ENCODE measurements at places on chromosomes 2 and 18. TPM values are rescaled to one million over a fixed set of nuclear protein-coding genes. Genes with fewer than 3 reads are reported as not detected.

DNA sequence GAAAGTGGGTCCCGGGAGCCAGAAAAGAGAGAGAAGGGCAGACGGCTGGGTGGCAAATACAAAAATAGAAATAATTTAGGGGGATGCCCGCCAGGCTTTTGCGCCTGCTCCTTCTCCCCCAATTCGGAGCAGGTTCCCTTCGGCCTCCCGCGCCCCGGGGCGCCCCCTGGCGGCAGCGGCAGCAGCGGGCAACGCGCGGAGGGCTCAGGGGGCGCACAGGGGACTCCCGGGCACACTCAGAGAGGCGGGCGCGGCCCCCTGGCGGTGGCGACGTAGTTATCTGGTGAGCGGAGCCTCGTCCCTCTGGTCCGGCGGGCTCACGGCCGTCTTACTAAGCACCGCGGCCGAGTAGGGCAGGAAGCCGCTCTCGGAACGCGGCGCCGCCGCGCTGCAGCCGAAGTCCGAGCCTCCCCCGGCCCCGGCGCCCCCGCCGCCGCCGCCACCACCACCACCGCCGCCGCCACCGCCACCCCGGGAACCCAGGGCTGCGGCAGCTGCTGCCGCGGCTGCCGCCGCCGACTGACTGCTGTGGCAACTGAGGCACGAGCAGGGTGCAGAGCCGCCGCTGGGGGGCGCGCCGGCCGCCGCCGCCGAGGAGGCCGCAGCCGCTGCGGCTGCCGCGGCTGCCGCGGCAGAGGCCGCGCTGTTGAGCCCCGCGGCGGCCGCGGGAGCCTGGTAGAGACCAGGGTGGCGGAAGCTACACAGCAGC lies 3.8 kb downstream of the EVX2 start:
- DNase-seq, result peak; percentile 63

GRCh38 chr2:26873286-26873983 lies 25.5 kb downstream of the DPYSL5 start:
- DNase-seq, result no peak

- DNase-seq, result no peak
Measured at GRCh38 chr2:185921048-185921756, 182.6 kb downstream of the FSIP2 start.

- DNase-seq, result no peak
Measured at GRCh38 chr2:100327742-100328141, 5.4 kb upstream of the LONRF2 start.

Gene CIB4
- not detected for total RNA-seq

- no peak for DNase-seq
Measured at GRCh38 chr2:85810371-85811179, 56.8 kb downstream of the ATOH8 start.

DNA sequence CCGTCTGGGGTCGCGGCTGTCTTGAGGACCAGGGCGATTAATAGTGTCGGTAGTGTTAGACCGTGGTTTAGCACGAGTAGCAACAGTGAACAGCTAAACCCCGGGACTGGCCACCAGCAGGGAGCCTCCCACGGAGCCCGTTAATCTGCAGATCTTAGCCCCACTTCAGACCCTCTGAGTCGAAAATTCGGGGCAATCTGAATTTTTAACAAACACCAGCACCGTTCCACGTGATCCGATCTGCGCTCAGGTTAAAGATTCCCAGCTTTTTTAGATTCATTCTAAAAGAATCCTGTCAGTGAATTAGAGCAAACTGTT lies 479 bp upstream of the ATP5F1A start:
- DNase-seq, result no peak

- peak; percentile 46 for DNase-seq
Measured at GRCh38 chr2:170235860-170236679, 58.1 kb downstream of the MYO3B start.

DNA sequence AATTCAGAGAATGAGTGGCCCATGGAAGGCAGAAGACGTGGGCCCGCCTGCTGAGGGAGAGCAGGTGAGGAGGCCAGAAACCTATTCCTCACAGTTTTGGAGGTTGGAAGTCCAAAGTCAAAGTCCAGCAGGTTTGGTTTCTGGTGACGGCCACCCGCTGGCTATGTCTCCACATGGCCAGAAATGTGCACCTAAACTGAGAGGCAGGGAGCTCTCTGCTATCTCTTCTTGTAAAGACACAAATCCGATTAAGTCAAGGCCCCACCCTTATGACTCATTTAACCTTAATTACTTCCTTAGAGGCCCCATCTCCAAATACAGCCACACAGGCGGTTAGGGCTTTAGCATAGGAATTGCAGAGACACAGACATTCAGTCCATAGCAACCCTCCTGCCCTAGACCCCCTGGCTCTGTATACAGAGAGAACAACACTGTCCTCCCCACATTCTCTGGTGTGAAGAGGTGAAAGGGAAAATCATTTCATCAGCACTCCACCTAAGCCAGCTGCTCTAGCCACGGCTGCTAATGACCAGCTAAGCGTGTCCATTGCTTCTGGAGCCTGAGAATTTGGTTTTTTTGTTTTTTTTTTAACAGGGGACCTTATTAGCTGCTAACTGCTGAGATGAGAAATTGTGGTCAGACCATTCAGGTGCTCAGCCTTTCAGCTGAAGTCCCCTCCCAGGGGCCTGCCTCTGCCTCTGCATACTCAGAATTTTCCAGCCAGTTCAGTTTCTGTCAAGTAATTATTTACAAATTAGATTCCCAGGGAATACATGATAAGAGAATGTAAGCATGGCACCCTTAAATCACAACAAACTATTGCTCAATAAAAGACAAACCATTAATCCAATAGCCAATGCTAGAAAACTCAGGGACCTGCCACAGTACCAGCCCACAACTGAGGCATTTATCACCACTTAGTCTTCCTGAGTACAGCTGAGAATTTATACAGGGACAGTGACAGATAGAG lies 368.7 kb upstream of the ID2 start:
- no peak for DNase-seq

Gene PSMA8
- 1.4 TPM for total RNA-seq

Gene UGT1A4
- total RNA-seq, result not detected

- DNase-seq, result no peak
Measured at GRCh38 chr2:129673847-129674711, 305.4 kb upstream of the RAB6C start.

DNA sequence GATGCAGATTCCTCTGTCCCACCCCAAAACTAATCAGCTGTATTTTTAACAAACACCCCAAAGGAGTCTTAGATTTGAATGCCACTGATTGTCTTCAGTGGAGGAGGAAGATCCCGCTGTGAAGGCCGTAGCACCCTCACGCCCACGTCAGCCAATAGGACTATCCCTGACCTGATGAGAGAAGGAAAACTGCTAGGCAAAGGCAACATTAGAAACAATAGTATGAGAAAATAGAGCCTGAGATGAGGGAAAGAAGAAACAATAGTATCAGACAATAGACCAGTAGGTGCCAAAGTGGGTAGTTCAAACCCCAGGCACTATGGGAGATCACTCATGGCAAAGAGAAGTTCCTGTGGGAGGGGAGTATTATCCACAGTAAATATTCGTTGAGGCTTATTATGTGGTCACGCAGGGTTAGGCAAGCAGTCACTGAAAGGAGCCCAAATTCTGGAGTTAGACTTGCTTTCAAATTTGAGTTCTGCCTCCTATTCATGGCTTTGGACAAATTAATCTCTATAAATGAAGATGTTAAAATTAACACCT lies 2.8 kb downstream of the PCBP1 start:
- DNase-seq, result no peak

GRCh38 chr2:3634596-3635121 lies 23.3 kb upstream of the ALLC start:
- DNase-seq, result no peak

DNA sequence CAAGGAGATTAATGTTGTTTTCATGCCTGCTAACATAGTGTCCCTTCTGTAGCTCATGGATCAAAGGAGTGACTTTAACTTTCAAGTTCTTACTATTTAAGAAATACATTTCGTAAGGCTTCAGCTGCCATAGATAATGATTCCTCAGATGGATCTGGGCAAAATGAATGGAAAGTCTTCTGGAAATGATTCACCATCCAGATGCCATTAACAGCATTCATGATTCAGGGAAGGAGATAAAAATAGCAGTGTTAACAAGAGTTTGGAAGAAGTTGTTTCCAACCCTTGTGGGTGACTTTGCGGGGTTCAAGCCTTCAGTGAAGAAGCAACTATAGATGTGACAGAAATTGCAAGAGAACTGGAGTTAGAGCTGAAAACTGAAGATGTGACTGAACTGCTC lies 17.0 kb downstream of the VRK2 start:
- no peak for DNase-seq

Measured in activated CD4-positive, alpha-beta T cell treated with anti-CD3 and anti-CD28 coated beads for 36 hours (primary cell).